Kidney (tissue), 22 donors: ENCODE measurements at places on chromosomes 12 and 14. TPM values are rescaled to one million over a fixed set of nuclear protein-coding genes. Genes with fewer than 3 reads are reported as not detected.

The PTPRB gene
- 71.6 TPM for total RNA-seq

The NRXN3 gene
- 2.4 TPM for total RNA-seq

The ZNF891 gene
- total RNA-seq: 3.1 TPM

The RPGRIP1 gene
- 0.47 TPM for total RNA-seq

The SMCO3 gene
- 0.76 TPM for total RNA-seq

The SYNDIG1L gene
- total RNA-seq: 0.13 TPM

DNA sequence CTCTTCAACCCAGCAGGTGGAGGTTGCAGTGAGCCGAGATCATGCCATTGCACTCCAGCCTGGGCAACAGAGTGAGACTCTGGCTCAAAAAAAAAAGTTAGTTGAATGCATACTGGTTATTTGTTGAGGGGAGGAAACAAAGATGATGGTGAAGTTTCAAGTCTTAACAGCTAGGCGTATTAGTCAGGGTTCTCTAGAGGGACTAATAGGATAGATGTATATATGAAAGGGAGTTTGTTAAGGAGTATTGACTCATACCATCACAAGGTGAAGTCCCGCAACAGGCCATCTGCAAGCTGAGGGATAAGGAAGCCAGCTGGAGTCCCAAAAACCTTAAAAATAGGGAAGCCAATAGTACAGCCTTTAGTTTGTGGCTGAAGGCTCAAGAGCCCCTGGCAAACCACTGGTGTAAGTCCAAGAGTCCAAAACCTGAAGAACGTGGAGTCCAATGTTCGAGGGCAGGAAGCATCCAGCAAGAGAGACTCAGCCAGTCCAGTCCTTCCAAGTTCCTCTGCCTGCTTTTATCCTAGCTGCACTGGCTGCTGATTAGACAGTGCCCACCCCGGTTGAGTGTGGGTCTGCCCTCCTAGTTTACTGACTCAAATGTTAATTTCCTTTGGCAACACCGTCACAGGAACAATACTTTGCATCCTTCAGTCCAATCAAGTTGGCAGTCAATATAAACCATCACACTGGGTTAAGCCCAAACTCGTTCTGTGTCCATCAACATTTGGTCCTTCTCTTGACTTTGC, 26.1 kb upstream of the PKP2 start:
- H3K4me1 ChIP-seq: no peaks in the 10 kb centered on the region
- no peaks in the 10 kb centered on the region for H3K36me3 ChIP-seq
- H3K27me3 ChIP-seq: no peaks in the 10 kb centered on the region
- H3K27ac ChIP-seq: no peak overlapping the region
- no peak for DNase-seq

GRCh38 chr14:87278415-87278814, 714.6 kb downstream of the GALC start:
- DNase-seq: no peak
- H3K27ac ChIP-seq: no peak overlapping the region
- H3K4me3 ChIP-seq: no peak overlapping the region
- no peaks in the 10 kb centered on the region for H3K36me3 ChIP-seq

DNA sequence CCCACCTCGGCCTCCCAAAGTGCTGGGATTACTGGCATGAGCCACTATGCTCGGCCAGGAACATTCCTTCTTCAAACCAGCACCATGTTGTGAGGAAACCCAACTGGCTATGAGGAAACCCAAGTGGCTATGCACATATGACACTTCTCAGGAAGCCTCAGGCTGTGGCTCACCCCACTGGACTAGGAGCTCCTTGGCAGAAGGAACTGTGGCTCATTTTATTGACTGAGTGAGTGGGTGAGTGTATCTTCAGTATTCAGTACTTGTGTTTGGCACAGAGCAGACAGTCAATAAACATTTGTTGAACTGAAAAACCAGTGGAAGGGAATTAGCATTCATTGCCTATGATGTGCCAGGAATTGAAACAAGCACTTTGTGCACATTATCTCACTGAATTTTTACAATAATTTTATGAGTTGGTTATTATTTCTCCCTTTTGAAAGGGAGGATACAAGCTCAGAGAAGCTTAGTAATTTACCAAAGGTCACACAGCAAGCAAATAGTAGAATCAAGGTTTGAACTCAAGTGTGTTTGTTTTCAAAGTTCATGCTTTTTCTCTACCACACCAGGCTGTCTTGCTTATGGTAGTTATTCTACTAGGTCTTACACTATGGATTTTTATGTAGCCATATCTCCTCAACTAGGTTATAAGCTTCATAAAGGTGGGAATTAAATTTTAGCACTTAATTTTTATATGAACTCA, 121.6 kb downstream of the VEZT start:
- H3K4me1 ChIP-seq: no peaks in the 10 kb centered on the region
- no peak for DNase-seq
- H3K27me3 ChIP-seq: no peaks in the 10 kb centered on the region
- H3K4me3 ChIP-seq: no peak overlapping the region
- H3K27ac ChIP-seq: no peak overlapping the region

GRCh38 chr14:55746558-55746957, 166.6 kb downstream of the KTN1 start:
- peaks cover 10% of the 10 kb centered on the region for H3K4me1 ChIP-seq
- DNase-seq: no peak
- H3K4me3 ChIP-seq: no peak overlapping the region
- H3K27me3 ChIP-seq: no peaks in the 10 kb centered on the region
- no peaks in the 10 kb centered on the region for H3K36me3 ChIP-seq

DNA sequence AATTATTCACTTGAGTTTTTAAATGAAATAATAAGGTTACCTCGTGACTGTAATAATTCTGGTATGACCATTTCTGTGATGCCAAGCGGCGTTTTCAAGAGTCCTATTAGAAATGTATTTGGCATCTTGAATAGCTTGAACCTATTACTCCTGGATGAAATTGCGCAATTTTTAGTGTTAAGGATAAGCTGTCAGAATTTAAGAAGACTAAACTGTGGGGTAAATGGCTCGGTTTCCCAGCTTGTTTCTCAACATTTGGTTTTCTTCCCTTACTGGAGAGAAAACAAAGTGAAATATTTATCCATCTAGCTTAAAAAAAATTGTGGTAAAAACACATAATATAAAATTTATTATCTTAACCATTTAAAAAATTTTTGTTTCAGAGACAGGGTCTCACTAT, 26.8 kb downstream of the PCNX1 start:
- no peaks in the 10 kb centered on the region for H3K27me3 ChIP-seq
- no peak overlapping the region for H3K27ac ChIP-seq
- no peak overlapping the region for H3K4me3 ChIP-seq
- H3K4me1 ChIP-seq: peaks cover 9% of the 10 kb centered on the region

DNA sequence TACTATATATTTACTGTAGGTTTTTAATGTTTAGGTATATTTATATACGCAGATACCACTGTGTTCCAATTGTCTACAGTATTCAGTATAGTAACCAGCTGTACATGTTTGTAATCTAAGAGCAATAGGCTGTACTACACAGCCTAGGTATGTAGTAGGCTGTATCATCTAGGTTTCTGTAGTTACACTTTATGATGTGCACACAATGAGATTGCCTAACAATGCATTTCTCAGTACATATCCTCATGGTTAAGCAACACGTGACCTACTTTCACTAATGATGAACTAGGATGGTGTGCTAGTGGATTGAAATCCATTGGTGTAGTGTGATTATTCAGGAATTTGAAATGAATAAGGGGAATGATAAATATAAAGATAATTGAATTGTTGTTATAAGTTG, 77.7 kb downstream of the ETNK1 start:
- no peaks in the 10 kb centered on the region for H3K4me1 ChIP-seq
- no peaks in the 10 kb centered on the region for H3K36me3 ChIP-seq
- no peak for DNase-seq
- H3K27me3 ChIP-seq: no peaks in the 10 kb centered on the region
- H3K27ac ChIP-seq: no peak overlapping the region

DNA sequence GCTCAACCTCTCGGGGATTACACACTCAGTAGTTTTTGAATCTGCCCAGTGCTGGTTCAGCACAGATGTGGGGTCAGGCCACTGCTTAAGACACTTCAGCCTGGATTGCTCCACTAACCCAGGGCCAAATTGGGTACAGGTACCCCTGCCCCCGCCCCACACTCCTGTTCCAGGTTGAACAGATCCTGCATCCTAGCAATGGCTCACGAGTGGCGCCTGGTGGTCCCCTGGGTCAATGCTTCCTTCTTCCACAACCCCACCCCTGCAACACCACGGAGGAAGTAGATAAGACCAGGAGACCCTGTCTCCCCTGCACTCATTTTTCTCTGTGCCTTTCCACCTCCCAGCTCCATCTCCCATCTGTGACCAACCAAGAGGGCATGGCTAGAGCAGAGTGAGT, 108.4 kb downstream of the ESRRB start:
- no peaks in the 10 kb centered on the region for H3K36me3 ChIP-seq
- no peak for DNase-seq
- H3K4me3 ChIP-seq: no peak overlapping the region

DNA sequence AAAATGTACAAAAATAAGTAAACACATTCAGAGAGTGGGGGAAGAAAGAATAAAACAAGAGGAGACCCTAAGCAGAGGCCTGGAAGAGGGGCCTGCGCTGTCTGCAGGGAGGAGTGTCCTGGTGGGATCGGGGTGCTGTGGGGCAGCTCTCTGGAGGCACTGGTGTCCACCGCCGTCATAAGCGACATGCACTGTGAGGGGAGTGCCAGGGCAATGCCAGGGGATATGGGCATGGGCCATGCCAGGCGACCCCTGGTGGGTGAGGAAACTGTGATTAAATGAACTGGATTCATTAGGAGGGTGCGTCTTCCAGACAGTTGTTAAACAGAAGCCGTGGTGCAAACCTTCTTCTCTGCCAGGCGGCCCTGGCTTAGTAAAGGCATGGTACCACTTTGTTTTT, 116.6 kb downstream of the PIWIL1 start:
- no peak overlapping the region for H3K27ac ChIP-seq
- no peak overlapping the region for H3K4me3 ChIP-seq
- DNase-seq: no peak
- no peaks in the 10 kb centered on the region for H3K27me3 ChIP-seq
- H3K36me3 ChIP-seq: no peaks in the 10 kb centered on the region

GRCh38 chr14:91321131-91321530, 76.6 kb upstream of the GPR68 start:
- H3K36me3 ChIP-seq: no peaks in the 10 kb centered on the region
- peaks cover 11% of the 10 kb centered on the region for H3K4me1 ChIP-seq
- no peak overlapping the region for H3K27ac ChIP-seq
- H3K4me3 ChIP-seq: no peak overlapping the region

DNA sequence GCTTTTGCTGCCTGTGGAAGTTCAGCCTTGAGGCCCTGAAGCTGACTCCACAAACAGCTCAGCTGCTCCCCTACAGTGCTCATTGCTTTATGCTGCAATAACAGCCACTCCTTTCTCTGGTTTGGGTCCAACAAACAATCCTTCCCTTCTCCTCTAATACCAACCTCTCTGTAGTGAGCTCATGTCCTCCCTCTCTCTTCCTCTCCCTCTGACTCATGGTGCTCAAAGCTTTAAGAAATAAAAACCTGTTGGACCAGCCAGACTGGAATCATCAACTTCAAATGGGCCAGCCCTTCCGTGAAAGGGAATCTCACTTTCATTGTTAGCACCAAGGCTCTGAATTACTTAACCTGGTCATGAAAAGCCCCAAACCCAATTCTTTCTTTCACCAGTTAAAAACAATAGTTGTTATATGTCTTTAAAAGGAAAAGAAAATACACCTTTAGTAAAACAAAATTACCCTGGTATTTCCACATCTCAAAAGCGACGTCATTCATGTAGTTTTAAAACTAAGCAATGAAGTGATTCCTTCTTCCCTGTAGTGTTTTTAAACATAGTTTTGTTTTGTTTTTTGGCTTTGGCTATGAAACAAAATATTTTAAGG, 126.4 kb downstream of the DUSP6 start:
- H3K27me3 ChIP-seq: no peaks in the 10 kb centered on the region
- no peaks in the 10 kb centered on the region for H3K36me3 ChIP-seq
- H3K4me1 ChIP-seq: no peaks in the 10 kb centered on the region
